Airway epithelial cell (primary cell): ENCODE measurements at places on chromosomes 12 and 14. TPM values are rescaled to one million over a fixed set of nuclear protein-coding genes. Genes with fewer than 3 reads are reported as not detected.

ST8SIA1 gene
- 0.21 and 0.23 TPM in 2 replicates for total RNA-seq

GPR65 gene
- not detected in 2 replicates for total RNA-seq

OR6C2 gene
- total RNA-seq = not detected in 2 replicates

CLEC9A gene
- not detected in 2 replicates for total RNA-seq

INSM2 gene
- total RNA-seq = not detected in 2 replicates

CORO1C gene
- 123 and 141 TPM in 2 replicates for total RNA-seq

FOXG1 gene
- not detected in 2 replicates for total RNA-seq

ING4 gene
- total RNA-seq = 19.8 and 24.4 TPM in 2 replicates

HCAR1 gene
- total RNA-seq = 0.05 and 0.21 TPM in 2 replicates

NOVA1 gene
- total RNA-seq = not detected in 2 replicates

SLC17A8 gene
- not detected in 2 replicates for total RNA-seq

SDR9C7 gene
- total RNA-seq = 4.5 and 5.1 TPM in 2 replicates

SAMD15 gene
- 0.35 and 0.56 TPM in 2 replicates for total RNA-seq

KCNJ8 gene
- total RNA-seq = 0.14 and 0.33 TPM in 2 replicates

RTL1 gene
- not detected in 2 replicates for total RNA-seq

MUCL1 gene
- 4.7 TPM in 1 of 2 replicates, not detected in the other for total RNA-seq

POTEM gene
- total RNA-seq = not detected in 2 replicates

CLEC4D gene
- not detected in 2 replicates for total RNA-seq

AHNAK2 gene
- total RNA-seq = 222 and 339 TPM in 2 replicates

SIX1 gene
- 11.3 and 19.1 TPM in 2 replicates for total RNA-seq

PLA2G1B gene
- not detected in 2 replicates for total RNA-seq

GALNT6 gene
- total RNA-seq = 33.9 and 42.5 TPM in 2 replicates

NKX2-8 gene
- total RNA-seq = 4.2 TPM in 2 replicates

XPOT gene
- total RNA-seq = 34.3 and 49.0 TPM in 2 replicates

ZC2HC1C gene
- total RNA-seq = 0.56 and 4.4 TPM in 2 replicates

HHIPL1 gene
- total RNA-seq = 0.37 and 0.42 TPM in 2 replicates

RTN1 gene
- total RNA-seq = 0.98 TPM in 1 of 2 replicates, not detected in the other

ENDOU gene
- total RNA-seq = 2.6 and 3.4 TPM in 2 replicates

FZD10 gene
- 0.92 and 1.1 TPM in 2 replicates for total RNA-seq

TMEM263 gene
- total RNA-seq = 22.0 and 27.6 TPM in 2 replicates

TPH2 gene
- total RNA-seq = not detected in 2 replicates

CAPS2 gene
- total RNA-seq = 1.7 and 3.2 TPM in 2 replicates

LRIG3 gene
- total RNA-seq = 57.9 and 66.9 TPM in 2 replicates

DPPA3 gene
- not detected in 2 replicates for total RNA-seq

FSCB gene
- total RNA-seq = not detected in 2 replicates

MRPL42 gene
- total RNA-seq = 61.9 and 79.0 TPM in 2 replicates

KLHDC1 gene
- total RNA-seq = 0.14 and 0.51 TPM in 2 replicates

CCDC198 gene
- total RNA-seq = not detected in 2 replicates

ACSM4 gene
- total RNA-seq = not detected in 2 replicates
